ENCODE measurements at places on chromosomes 6 and 20. TPM values are rescaled to one million over a fixed set of nuclear protein-coding genes. Genes with fewer than 3 reads are reported as not detected.

OR2H2 gene
- not detected for total RNA-seq

- peak; percentile 76 for DNase-seq
Observed at GRCh38 chr6:110944681-110945151, 13.8 kb upstream of the GTF3C6 start.

GRCh38 chr20:38001981-38002380, 31.3 kb downstream of the TTI1 start:
- no peak for DNase-seq

RUNX2 gene
- total RNA-seq, result 13.1 TPM

DNA sequence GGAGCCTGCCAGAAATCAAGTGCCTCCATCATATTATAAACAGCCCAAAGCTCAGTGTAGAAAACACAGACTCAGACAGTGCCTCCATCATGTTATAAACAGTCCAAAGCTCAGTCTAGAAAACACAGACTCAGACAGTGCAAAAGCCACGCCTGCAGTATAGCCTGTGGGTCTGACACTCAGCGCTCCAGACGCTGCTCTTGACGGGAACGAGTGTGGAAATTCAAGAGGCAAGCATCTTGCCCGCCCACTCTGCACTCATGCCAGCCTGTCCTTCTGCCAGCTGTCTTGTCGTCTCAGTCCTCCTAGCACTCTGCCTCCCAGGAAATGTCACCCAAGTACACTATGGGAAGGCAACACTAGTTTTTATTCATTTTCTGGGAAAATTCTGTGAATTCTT, 274.2 kb upstream of the CDH4 start:
- no peak for DNase-seq

DNA sequence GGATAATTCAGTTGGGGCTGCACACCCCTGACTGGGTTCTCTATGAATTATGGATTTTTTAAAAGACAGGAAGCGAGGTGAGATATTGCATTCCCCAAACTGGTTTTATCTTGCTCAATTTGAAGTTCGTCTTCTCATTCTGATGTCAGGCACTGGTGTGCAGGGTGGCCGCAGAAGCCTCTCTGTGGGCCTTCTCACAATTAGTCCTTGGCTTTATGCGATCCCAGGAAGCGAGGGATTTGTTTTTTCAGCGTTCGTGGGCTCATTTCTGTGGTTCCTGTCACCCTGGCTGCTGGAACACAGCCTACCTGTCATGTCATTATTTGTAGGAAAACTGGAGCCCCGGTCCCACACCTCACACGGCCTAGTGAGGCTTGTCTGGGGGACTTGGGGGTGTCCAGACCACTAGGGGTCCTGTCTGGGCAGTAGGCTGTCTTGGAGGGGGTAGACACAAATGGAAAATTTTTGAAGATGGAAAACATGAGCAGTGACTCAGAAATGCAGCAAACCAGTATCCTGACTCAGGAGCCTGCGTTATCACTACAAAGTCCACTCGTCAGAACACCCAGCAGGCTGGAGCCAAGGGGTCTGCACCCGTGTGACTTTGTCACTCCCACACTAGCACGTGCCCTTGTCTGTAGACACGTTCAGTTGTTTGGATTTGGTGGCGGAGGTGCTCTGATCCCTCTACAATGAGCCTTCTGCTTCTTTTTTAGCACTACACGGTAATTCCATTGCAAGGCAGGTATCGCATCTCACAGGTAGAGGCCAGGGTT, 42.2 kb downstream of the GNAS-AS1 start:
- no peak for DNase-seq

GRCh38 chr6:41815587-41815986, 28.1 kb downstream of the TOMM6 start:
- no peak for DNase-seq

DNA sequence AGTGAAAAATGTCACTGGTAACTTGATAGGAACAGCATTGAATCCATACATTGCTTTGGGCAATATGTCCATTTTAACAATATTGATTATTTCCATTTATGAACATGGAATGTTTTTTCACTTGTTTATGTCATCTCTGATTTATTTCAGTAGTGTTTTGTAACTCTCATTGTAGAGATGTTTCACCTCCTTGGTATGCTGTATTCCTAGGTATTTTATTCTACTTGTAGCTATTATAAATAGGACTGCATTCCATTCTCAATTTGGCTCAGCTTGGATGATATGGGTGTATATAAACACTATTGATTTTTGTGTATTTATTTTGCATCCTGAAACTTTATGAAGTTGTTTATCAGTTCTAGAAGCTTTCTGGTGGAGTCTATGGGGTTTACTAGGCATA, 730.3 kb downstream of the DOK5 start:
- no peak for DNase-seq

DNA sequence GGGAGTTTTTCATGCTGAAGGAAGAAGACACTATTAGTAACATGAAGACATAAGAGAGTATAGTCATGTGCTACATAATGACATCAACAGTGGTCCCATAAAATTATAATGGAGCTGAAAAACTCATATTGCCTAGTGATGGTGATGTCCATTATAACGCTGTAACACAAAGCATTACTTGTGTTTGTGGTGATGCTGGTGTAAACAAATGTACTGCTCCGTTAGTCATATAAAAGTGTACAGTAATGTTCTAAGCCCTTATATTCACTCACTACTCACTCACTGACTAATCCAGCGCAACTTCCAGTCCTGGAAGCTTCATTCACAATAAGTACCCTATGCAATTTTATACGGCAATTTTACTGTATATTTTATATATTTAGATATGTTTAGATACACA, 26.8 kb upstream of the ASF1A start:
- no peak for DNase-seq

PRL gene
- not detected for total RNA-seq

DNA sequence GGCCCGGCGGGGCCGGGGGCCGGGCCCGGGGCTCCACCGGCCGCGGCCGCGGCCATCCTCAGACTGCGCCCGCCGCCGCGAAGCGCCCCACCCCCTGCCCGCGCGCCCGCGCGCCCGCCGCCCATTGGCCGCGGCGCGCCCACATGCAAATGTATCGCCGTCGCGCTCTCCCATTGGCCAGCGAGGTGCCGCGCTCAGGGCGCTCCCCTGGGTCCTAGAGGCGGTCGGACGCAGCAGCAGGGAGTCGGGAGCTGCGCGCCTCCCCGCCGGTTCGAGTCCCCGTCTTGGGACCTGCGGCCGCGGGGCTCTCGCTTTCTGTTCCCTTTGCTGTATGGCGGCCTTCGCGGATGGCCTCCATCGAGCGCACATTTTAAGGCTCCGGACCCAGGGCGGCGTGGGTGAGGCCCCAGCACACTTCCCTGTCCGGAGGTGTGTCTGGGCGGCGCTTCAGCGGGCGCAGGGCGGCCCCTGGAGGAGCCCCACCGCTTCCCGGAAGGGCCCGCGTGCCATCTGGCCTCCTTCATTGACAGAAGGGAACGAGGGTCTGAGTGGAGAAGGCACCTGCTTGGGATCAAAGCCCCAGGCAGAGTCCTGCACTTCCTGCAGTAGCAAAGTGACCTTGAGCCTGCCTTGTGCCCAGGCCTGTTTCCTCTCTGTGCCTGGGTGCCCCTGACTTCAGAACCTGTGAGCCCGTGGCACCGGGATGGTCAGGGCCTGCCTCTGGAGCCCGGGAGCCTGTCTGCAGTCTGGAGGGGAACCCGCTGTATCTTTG, at the start of gene CABLES2:
TSS of gene CABLES2 (minus strand) at position 65 of the 772 bp plus-strand sequence. CDS start at position 56, 9 bp downstream.
- DNase-seq, result no peak

DNA sequence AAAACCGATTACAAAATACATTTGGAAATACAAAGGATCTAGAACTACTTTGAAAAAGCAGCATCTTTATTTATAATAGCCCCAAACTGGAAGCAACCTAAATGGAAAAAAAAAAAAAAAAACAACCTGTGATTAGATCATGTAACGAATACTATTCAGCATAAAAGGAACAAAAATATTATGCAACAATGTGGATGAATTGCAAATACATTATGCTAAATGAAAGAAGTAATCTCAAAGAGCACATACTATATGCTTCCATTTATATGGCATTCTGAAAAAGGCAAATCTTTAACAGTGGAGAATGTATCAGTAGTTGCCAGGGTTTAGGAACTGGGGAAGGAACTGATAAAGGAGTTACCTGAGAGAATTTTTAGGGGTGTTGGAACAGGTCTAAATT, 28.9 kb downstream of the IRAK1BP1 start:
- no peak for DNase-seq

TTBK1 gene
- total RNA-seq, result under 0.01 TPM

- DNase-seq, result no peak
Observed at GRCh38 chr6:3389390-3390167, 67.3 kb downstream of the SLC22A23 start.

- DNase-seq, result no peak
Observed at GRCh38 chr6:163352011-163352685, 62.4 kb upstream of the QKI start.

GRCh38 chr6:90809035-90809434, 222.2 kb upstream of the MAP3K7 start:
- no peak for DNase-seq

GRCh38 chr20:11972478-11972877, 54.8 kb downstream of the BTBD3 start:
- no peak for DNase-seq

OTOR gene
- not detected for total RNA-seq

B3GAT2 gene
- total RNA-seq, result not detected

- no peak for DNase-seq
Observed at GRCh38 chr20:34654207-34654744, 22.6 kb downstream of the PIGU start.

DNA sequence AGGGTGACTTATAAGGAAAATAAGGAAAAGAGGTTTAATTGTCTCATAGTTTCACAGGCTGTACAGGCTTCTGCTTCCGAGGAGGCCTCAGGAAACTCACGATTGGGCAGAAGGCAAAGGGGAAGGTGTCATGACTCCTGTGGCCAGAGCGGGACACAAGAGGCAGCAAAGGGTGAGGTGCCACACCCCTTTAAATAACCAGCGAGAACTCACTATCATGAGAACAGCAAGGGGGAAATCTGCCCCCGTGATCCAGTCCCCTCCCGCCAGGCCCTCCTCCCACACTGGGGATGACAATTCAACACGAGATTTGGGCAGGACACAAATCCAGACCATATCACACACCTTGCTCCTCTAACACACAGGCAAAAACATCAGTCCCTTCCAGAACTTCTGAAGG, 254.0 kb downstream of the DLL1 start:
- DNase-seq, result no peak

DNA sequence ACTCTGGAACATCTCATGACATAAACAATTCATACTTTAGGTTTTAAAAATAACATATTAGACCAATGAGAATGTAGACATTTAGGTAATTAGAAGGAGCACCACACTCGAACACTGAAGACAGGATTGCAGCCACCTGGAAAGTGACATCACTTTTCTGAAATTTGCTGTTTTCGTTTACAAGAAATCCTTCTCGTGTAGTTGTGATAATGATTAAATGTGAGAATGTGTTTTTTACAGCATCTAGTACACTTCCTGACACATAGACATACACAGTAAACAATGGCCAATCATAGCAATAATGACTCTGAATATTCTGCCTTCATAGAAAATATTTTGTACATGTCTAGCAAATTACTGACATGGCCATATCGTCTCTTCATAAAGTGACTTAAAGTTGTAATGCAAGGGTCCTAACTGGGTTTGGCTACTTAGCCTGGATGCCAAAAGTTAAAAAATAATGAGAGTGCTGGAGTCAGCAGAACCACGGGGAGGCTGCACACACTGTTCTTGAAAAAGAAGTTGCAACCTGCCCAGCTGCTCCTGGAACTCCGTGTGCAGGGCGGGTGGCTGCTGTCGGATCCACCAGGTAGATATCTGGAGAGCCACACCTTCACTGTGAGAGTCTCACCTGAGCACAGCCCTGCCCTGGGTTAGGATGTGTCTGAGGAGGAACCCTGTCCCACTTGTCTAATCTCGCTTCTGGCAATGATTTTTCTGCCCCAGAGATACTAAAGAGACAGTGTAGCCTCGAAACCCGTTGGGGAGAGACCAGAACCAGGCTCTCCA, 212.9 kb downstream of the QKI start:
- DNase-seq, result no peak

GRCh38 chr6:14339711-14340584, 222.4 kb downstream of the CD83 start:
- DNase-seq, result no peak

LTB gene
- 50.8 TPM for total RNA-seq

- DNase-seq, result no peak
Observed at GRCh38 chr20:49288784-49289696, 11.2 kb upstream of the ZNFX1 start.

HSF2 gene
- total RNA-seq, result 20.5 TPM

- peak; percentile 20 for DNase-seq
Observed at GRCh38 chr20:8798505-8798904, 270.4 kb upstream of the PLCB4 start.

- DNase-seq, result no peak
Observed at GRCh38 chr20:48461091-48461734, 366.6 kb downstream of the PREX1 start.

NCOA5 gene
- total RNA-seq, result 32.5 TPM

GRCh38 chr20:34082232-34082887, 29.7 kb downstream of the EIF2S2 start:
- no peak for DNase-seq

- no peak for DNase-seq
Observed at GRCh38 chr6:153489479-153489878, 358.4 kb upstream of the RGS17 start.

DNA sequence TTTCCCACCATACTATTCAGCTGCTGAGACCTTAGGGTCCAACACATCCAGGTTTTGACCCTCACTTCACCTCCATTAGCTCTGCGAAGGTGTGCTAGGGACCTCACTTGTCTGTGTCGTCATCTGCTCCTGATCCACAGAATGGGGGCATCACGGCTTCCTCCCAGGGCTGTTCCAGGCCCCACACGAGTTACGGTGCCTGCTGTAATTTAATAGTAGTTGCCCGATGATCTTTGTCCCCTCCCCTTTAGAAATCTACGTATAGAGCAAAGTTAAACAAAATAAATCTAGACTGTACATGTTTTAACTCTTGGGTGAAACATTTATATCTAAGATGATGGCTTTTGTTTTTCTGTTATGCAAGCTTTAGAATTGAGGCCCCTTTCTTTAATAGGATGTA, 49.1 kb upstream of the NAA20 start:
- DNase-seq, result no peak

SIRPB1 gene
- total RNA-seq, result 8.0 TPM

CD40 gene
- total RNA-seq, result 49.7 TPM

TREM1 gene
- 2.0 TPM for total RNA-seq

DNA sequence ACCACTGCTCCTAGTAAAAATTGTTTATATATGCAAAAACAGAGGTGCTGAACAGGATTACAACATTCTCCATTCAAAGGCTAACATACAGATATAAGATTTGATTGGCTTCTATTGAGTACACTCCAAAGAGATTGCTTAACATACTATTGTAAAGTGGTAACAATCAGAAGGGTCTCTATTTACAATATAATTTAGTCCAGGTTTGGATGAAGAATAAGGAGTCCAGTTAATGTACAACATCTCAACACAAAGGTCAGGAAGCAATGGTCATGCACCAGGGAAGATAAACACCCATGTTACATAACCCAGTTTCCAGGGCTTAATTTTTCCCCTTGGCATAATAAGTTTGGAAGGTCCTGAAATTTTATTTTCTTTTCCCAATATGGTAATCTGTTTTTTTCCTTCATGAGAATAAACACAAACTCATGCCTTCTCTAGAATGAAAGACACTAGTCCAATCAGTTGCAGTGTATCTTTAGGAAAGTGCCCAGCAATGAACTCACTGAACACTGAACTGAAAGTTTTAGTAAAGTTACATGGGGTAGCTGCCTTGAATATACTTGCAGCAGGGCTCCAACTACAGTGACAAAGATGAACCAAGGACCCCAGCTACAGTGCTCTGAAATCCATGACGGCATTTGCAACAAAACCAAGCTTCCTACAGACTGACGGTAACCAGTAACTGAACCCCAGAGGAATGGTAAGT, 255.3 kb upstream of the GJE1 start:
- peak; percentile 62 for DNase-seq

DEF6 gene
- total RNA-seq, result 6.0 TPM

- DNase-seq, result no peak
Observed at GRCh38 chr6:11202513-11203305, 29.8 kb downstream of the NEDD9 start.
